NCI-H460 (cell line): ENCODE measurements at places on chromosomes 7 and 10. TPM values are rescaled to one million over a fixed set of nuclear protein-coding genes. Genes with fewer than 3 reads are reported as not detected.
A peak's percentile ranks its signal among the peaks of the same experiment; 100 is the strongest.

GRCh38 chr7:88401009-88401623, 94.4 kb upstream of the STEAP4 start:
- peak; percentile 23 for DNase-seq

DNA sequence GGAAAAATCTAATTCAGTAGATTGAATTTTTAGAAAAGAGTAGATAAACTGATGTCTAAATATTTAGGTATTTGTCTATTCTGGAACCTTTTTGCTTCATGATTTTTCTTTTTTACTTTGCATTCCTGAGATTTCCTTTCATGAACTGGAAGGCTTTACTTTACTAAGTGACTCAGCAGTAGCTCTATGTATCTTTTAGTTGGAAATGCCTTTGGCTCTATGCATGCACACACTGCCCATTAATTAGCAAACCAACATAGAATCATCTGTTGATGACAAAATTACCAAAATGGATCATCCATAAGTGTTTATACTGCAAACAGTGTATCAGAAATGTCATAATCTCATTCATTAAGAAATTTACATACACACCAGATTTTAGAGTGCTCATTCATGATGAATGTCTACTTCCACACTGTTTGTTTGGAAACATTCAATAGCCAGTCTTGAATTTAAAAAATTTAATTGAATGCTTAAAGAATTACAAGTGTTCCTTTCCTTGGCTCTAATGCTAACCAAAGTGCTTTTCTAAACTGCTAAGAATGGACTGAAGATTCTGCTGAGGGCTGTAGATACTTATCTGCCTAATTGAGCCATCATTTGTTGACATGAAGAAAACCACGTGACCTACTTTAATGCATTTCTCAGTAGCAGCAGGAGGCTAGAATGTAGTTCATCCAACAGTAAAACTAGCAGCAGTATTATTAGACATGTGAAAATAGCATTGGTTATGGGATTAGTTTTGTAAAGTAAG, 282.0 kb downstream of the ADK start:
- DNase-seq, result peak; percentile 8

Gene GPR85
- total RNA-seq, result 0.09 TPM in 1 of 2 replicates, not detected in the other

GRCh38 chr7:86814661-86815379, 171.1 kb downstream of the GRM3 start:
- DNase-seq, result peak; percentile 11

- DNase-seq, result no peak
These were observed 169.7 kb downstream of the SKAP2 start for GRCh38 chr7:26694713-26695112.

Gene GIMAP2
- 3.0 and 3.1 TPM in 2 replicates for total RNA-seq

Gene KLF14
- total RNA-seq, result not detected in 2 replicates

- no peak for DNase-seq
These were observed 92.5 kb upstream of the CUX1 start for GRCh38 chr7:101724957-101725356.

Gene ZNF25
- 6.4 and 9.4 TPM in 2 replicates for total RNA-seq

GRCh38 chr7:18157233-18157632, 129.6 kb upstream of the PRPS1L1 start:
- no peak for DNase-seq

- no peak for DNase-seq
These were observed 12.8 kb upstream of the TIAL1 start for GRCh38 chr10:119609516-119609915.

GRCh38 chr7:101315336-101315735, 6.3 kb downstream of the IFT22 start:
- DNase-seq, result peak; percentile 50

Gene INMT
- not detected in 2 replicates for total RNA-seq

- no peak for DNase-seq
These were observed 66.6 kb downstream of the ALOX5 start for GRCh38 chr10:45440511-45441062.

DNA sequence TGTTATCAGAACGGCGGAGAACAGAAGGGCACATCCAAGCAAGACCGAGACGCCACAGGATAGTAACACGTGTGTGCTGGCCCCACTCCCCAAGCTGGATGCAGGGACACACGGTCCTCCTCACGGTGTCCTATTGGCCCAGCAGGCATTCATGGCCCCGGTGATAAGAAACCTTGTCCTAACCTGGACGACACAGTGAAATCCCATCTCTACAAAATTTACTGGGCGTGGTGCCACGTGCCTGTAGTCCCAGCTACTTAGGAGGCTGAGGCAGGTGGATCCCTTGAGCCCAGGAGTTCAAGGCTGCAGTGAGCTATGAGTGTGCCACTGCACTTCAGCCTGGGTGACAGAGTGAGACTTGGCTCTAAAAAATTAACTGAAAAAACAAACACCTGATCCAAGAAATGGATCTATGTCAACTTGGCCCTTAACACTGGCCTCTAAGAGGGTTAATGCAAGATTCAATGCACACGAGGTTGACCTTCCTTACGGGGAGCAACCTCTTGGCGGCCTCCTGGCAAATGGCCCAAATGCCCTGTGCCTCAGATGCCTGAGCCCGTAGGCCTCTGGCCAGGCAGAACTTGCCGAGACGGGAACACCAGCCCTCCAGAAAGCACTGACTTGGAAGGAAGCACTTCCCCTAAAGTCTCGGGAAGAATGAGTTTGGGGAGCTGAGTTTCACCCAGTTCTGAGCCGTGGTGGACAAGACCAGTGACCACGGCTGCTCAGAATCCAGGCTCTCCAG, 72.3 kb downstream of the ZRANB1 start:
- DNase-seq, result no peak

GRCh38 chr7:154862153-154862791, 140.7 kb downstream of the PAXIP1 start:
- DNase-seq, result no peak

GRCh38 chr7:3043544-3044371, at the start of gene CARD11:
CARD11 (minus strand) TSS chr7:3043867; CDS start chr7:2958506, 85,361 bp downstream.
- DNase-seq, result no peak

- no peak for DNase-seq
These were observed 104.2 kb upstream of the SDK1 start for GRCh38 chr7:3196629-3197400.

Gene PRLHR
- not detected in 2 replicates for total RNA-seq

Gene ZWINT
- 53.2 and 55.7 TPM in 2 replicates for total RNA-seq

DNA sequence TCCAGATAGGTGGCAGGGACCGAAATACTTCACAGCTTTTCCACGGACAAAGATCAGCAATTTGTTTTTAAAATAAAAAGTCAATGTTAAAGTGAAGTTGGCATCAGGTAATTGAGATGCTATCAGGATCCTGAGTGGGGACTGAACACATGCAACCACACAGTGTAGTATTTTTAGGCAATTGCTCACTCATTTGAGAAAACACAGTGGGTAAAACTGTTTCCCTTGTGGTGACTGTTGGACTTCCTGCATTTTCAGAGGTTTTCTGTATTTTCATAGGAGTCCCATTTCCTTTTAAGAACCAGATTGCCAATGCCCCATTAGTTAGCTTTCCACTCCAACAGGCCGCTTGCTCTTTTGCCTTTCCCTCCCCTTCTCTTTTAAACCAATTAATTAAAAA, 159.5 kb upstream of the ZNF32 start:
- DNase-seq, result no peak

Gene SPDYE6
- not detected in 2 replicates for total RNA-seq

Gene PRR15
- total RNA-seq, result not detected in 2 replicates

DNA sequence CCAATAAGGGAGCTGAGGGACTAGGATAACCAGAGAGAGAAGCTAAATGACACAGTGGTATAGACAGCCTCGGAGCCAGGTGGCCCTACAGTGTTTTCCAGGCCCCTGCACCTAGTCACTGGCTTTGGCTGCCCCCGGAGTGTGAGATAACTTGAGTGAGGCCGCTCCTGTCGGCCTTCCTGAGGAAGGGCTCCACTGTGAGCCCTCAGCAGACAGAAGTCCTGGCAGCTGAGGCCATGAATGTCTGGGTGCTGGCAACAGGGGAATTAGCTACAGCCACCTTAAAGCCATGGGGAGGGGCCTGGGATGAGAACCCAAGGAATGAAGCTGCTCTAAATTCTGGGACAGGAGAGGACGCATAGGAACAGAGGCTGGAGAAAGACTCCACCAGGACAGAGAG, 4.6 kb upstream of the GDF10 start:
- no peak for DNase-seq

- peak; percentile 29 for DNase-seq
These were observed 5.0 kb upstream of the ANKRD61 start for GRCh38 chr7:6026011-6026819.

- DNase-seq, result no peak
These were observed 53.5 kb downstream of the EXOC6 start for GRCh38 chr10:92901819-92902251.

DNA sequence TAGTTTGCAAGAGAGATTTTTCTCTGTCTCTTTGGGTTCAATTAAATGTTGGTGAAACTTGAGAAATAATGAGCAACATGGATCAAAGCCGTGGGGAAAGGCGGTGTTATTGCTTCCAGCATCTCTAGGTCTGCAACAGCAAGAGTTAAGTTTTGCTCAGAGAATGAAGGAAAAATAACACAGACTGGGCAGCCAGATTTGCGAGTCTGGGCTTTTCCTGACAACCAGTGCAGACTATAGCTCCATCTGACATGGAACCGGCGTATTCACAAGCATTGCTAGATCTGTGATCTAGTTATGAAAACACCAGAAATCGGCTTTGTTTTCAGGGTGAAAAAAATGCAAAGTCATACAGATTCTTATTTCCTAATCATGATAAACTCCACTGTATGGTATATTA, 110.4 kb downstream of the CAMK1D start:
- no peak for DNase-seq

Gene PAPOLB
- 0.20 and 0.30 TPM in 2 replicates for total RNA-seq

- DNase-seq, result no peak
These were observed 305.8 kb upstream of the MKI67 start for GRCh38 chr10:128432011-128432410.

DNA sequence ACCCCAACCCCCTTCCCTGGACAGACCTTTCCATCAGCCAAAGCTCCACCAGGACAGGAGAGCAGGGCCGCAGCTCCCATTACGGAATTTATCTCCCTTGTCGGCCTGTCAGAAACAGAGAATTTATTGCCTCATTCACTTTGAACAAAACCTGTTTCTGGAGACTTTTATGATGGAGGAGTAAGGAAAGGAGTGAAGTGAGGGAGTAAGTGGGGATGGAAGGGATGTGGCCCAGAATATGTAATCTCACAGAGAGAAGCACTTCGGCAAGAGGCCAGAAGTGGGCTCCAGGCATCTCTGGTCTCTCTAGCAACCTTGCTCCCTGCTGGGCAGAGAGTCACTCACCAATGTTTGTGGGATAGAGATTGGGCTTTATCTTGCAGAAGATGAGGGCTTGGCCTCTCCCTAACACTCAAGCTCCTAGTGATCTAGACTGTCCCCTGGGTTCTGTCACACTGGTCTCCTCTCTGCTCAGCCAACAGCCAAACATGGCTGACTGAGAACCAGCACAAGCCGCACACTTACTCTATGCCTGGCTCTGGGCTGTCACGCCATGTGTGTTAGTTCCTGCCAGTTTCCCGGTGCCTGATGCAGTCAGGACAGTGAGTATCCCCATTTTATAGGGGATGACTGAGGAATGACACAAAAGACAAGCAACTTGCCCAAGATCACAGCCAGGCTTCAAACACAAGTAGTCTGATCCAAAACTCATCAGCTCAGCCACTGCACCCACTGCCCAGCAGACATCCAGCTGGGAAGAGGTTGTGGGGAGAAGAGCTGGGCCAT, 149.4 kb upstream of the ZMIZ1 start:
- DNase-seq, result no peak

DNA sequence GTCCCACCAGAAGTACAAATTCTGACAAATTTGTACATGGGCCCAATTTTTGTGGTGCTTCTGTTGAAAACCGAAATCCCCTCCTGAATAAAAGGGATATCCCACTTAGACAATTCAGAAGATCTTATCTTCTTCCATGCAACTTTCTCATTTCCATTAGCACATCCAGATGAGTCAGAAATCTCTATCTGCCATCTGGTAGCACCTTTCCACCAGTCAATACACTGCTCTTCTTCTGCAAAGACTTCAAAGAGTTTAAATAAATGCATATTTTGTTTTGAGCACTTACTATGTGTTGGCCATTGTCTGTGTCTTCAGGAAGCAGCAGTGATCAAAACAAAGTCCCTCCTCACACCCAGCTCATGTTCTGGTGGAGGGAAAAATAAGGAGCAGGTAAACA, 12.7 kb upstream of the KLF6 start:
- no peak for DNase-seq

- no peak for DNase-seq
These were observed 421.0 kb downstream of the PTPRN2 start for GRCh38 chr7:158166386-158167340.

Gene TWIST1
- total RNA-seq, result not detected in 2 replicates

DNA sequence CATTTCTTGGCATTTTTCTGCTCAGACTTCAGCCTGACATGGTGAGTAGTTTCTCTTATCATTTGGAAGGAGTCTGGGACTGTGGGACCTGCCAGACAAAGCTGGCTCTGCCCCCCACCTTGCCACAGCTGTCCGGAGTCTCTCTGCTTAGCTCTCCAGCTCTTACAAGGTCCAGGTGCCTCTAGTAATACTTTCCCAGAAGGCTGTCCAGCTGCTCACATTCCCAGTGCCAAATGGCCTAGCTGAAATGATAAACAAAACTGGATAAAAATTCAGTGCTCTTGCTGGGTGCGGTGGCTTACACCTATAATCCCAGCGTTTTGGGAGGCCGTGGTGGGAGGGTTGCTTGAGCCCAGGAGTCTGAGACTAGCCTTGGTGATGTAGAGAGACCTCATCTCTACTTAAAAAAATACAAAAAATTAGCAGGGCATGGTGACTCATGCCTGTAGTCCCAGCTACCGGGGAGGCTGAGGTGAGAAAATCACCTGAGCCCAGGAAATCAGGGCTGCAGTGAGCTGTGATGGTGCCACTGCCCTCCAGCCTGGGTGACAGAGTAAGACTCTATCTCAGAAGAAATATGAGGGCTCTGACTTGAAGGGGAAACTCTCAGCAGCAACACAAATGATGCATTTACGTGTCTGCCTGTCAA, 86.8 kb downstream of the C10orf90 start:
- DNase-seq, result no peak

- DNase-seq, result no peak
These were observed 361.0 kb downstream of the ETV1 start for GRCh38 chr7:13628239-13629001.

DNA sequence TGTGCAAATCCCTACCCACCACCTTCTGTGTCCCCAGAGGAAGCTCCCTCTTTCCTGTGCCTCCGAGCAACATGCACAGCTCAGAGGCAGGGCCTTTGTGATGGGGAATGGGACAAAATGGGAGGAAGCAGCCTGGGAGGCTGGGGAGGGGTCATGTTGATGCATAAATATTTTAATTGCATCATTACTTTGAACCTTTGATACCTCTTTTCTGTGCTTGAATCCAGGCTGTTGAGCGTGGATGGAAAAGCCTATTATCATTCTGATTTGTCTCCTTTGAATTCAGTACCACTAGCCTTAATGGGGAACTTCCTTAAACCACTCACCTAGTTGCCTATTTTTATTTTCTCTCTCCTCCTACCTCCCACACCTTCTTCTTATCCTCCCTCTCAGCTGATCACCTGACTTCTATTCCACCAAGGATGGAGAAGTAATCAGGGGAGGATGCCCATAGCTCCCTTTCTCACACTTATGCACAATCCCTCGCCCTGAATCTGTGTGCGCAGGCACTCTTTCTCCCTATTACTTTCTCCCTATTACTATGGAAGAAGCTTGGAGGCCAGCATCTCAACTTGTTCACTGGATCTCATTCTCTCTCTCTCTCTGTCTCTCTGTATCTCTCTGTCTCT, 78.5 kb downstream of the SEC61G start:
- no peak for DNase-seq

Gene DNA2
- 17.5 and 17.7 TPM in 2 replicates for total RNA-seq

GRCh38 chr7:112143582-112143981, 62.6 kb downstream of the DOCK4 start:
- DNase-seq, result no peak

Gene FOXI2
- not detected in 2 replicates for total RNA-seq
